Mesenchymal stem cell (in vitro differentiated cells and primary cell): ENCODE measurements at places on chromosomes 3 and 15.
A peak's percentile ranks its signal among the peaks of the same experiment; 100 is the strongest.

GRCh38 chr3:9074079-9074478, 110.8 kb upstream of the RAD18 start:
- DNase-seq, result no peak

GRCh38 chr15:64884679-64885078, 27.0 kb upstream of the ANKDD1A start:
- no peak for DNase-seq

- no peak for DNase-seq
Observed at GRCh38 chr3:100183608-100184125, 69.4 kb upstream of the FILIP1L start.

- no peak for DNase-seq
Observed at GRCh38 chr3:183279371-183279770, 26.3 kb downstream of the B3GNT5 start.

DNA sequence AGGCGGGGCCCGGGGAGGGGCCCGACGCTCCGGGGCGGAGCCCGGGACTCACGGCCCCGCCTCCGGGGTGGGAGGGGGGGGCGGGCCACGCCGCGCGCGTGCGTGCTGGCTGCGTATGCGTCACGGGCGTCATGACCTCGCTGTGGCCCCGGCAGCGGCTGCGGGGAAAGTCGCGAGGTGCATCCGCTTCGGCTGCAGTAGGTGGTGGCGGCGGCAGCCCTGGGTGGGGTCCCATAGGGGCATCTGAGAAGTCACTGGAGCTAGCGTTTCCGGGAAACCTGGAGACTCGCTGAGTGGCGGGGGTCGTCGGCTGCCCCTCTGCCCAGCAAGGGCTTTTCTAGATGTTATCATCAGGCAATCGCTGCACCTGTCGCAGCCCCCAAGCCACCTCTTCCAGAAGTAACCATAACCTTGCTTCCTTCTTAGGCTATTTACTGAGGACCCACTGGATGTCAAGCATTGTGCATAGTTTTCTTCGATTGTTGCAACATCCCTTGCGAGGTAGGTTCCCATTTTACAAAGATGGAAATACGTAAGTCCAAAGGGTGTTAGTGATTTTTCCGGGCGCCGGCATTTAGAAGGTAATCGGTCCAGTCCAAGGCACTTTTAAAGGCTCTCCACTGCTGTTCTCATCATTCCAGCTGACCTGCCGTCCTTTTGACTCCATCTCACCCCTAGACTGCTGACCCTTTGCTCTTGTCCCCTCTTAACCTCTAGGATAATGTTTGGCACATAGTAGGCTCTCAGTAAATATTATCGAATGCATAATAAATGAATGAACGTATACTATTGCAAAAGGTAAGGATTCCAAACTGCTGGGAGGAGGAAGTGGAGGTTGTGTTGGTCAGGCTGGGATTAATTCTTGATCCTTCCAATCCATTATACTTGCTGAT, at the start of gene GDPGP1:
Gene GDPGP1, plus strand, starts transcription at position 114 of the 893 bp plus-strand sequence. CDS start 6,700 bp downstream, outside the sequence.
- DNase-seq, result no peak

DNA sequence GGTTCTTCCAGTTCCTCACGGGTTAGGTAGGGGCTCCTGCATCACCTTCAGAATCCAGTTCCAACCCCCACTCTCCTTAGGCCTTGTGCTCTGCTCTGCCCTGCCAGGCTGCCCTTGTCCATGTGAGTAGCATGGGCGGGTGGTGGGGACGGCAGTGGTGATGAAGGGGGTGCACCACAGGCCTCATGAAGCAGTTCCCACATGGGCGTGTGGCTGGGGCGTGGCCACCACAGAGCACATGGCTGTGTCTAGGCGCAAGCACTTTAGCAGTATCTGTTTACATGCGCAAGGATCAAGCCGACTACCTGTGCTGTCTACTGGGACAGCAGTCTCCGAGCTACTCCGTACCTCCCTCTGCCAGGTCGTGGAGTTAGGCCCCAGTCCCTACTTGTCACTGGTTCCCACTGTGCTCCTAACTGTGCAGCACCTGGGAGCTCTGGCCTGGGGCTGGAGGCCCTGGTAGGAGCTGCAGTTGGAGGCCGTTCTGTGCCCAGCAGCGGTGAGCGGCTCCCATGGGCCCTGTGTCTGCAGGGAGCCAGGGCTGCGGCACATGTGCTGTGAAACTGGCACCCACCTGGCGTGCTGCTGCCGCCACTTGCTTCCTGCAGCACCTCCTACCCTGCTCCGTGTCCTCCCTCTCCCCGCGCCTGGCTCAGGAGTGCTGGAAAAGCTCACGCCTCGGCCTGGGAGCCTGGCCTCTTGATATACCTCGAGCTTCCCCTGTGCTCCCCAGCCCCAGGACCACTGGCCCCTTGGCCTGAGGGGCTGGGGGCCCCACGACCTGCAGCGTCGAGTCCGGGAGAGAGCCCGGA, 53.5 kb downstream of the PLXNA1 start:
- no peak for DNase-seq

DNA sequence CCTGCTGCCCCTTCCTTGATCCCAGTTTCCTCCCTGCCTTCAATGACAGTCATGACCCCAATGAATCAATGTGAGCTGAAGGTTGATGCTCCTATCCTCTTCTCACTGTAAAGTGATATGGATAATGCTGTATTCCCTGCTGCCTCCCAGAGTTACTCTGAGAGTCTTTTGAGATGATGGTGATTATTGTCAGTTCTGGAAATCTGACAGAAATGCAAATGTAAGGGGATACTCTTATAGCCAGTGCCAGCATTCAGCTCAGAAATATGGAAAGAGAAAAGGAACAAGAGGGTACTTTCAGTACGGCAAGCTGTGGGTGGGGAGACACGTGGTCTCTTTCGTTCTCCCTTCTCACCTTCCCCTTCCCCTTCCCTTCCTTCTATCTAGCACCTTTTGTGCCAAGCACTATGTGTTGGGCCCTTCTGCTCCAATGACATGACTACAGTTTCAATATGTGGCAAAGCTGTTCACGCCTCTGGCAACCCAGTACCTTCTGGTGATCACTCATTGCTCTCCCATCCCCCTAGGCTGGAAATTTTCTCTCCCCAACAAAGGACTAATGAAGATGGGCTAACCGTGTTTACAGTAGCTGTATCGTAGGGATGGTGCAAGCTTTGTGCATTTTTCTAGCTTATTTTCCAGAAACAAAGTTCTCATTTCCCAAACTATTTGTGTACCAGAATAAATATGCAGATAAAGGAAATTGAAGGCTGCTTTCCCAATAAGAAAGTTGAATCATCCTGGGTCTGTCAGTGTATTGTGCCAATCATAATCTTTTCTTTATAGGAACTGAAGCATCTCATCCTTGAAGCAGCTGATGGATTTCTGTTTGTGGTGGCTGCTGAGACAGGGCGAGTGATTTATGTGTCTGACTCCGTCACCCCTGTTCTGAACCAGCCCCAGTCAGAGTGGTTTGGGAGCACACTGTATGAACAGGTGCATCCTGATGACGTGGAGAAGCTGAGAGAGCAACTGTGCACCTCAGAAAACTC, 70.3 kb downstream of the ARNT2 start:
- DNase-seq, result no peak

DNA sequence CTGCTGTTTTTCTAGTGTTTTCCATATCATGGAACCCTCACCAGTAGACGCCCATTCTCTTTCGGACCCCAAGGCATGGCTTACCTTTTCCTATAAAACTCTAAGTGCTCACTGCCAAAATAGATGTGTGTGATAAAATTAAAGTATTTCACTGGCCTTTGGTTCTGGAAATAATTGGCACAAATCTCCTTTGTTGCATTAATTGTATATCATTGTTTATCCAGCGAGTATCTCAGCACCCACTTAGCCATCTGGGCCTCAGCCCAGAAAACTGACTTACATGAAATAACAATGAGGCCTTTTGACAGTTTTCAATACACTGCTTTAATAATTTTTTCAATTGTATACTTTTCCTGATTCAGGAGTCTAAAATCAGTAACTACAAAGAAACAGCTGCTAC, 105.1 kb downstream of the MECOM start:
- no peak for DNase-seq

DNA sequence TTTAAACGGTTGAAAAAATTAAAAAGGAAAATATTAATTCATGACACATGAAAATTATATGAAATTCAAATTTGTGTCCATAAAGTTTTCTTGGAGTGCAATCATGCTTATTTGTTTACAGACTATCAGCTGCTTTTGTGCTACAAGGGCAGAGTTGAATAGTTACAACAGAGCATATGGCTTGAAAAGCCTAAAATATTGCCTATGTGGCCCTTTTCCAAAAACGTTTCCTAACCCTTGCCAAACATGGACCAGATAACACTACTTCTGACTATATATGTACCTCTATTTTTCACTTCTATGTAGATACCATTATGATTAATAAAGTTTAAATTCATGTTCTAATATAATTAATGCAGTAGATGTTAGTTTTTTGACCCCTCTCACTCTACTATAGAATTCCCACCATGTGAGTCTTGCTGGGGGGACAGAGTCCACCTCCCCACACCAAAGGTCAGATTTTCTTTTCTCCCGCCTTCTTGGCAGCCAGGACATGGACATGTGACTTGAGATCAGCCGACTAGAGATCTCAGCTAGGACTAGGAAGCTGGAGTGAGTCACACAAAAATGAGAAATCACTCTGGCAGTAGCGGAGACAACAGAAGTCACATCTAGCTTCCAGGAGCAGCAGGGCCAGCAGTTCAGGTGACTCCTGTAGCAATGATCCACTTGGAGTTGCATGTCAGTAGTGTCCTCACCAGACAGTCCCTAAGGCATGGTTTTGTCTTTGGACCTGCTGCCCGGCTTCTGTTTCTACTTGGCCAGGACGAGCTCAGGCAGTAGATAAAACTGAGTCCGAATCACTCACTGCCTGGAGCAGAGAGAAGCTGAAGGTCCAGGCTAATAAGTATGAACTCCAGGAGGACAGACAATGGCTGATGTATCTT, 22.4 kb downstream of the CIAO2A start:
- DNase-seq, result peak; percentile 85

- DNase-seq, result peak; percentile 41
Observed at GRCh38 chr3:190325923-190326322, 3.7 kb upstream of the CLDN1 start.

GRCh38 chr15:73884159-73884558, 10.8 kb downstream of the TBC1D21 start:
- no peak for DNase-seq

DNA sequence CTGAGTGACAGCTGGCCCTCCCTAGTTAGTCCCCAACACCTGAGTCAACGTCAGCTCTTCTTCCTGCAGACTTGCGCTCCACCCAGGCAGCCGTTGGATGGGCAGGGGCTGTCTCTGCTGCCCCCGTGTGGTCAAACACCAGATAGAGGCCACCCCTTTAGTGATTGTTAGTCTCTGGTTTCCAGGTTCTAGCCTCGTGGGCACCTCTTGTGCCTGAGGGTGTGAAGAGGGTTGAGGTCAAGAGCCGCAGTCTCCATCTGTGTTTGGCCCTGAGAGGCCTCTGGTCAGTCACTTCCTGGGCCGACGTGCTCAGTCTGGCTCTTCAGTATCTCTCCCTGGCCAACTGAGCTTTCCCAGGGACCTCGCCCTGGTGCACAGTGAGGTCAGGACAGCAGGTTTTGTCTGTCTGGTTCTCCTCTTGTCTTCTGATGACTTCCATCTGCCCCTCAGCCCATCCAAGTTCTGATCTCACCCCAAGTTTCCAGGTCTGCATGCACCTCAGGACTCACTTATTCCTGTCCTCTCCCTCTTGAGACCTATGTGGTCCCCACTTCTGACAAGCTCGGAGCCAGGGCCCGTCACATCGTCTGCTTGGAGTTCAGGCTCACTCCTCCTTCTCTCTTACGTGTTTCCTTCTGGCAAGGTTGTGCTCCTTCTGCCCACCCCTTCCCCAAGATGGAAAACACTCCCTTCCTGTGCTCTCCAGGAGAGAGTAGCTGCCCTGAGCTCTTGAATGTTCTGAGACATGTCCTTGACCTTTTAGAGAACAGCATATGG, 20.9 kb downstream of the CD276 start:
- peak; percentile 60 for DNase-seq

DNA sequence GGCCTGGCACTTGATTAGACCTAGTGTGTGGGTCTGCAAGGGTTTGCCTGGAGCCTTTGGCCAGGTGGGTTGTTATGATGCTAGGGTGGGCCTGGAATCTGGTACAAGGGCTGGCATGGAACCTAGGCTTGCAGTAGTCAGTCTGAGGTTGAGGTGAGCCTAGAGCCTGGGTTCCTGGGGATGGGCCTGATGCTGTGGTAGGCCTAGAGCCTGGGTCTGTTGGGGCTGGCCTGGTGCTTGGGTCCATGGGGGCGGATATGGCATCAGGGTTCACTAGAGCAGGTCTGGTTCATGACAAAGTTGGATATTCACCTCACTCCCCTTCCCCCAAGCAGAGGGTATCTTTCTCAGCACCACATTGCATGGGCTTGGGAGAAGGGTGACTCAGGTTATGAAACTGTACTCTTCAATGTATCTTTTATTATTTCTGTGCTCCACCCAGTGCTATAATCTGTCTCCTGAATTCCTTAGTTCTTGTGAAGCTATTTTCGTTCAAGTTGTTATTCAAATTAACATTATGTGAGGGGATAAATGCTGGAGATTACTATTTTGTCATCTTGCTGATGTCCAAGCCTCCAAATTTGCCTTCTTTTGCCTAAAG, 274.4 kb downstream of the NFKBIZ start:
- DNase-seq, result peak; percentile 14

DNA sequence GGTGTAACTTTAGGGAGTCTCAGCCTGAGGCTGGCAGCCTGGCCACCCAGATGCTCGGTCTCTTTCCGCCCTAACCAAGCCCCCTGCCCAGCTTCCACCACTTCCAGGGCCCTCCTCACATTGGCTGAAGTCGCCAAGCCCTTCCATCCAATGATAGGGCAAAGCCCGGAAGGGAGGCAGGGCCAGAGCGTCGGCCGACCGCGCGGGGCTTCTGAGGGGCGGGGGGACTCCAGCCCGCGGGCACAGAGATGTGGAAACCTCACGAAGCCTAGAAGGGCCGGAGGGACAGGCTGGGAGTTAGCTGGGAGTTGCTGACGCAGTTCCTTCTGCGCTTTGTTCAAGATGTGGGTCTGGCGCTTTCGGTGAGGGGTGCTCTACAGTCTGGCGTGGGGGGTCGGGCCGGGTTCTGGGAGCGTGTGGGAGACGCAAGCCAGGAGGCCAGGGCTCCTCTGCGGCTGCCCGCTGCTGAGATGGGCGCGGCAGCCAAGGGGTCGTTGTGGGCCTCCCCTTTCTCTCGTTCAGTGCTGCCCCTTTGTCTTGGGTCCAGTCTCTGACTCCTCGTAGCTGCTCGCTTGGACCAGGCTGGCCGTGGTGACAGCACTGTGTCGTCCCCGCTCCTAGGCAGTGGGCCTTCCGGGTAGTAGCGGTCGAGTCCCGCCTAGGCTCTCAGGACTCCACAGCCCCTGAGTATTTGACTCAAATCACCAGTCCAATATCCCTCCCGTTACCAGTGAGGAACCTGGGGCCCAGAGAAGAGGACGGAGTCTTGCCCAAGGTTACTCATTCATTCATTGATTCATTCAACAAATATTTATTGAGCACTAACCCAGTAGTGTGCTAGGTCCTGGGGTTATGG, at the start of gene ZNF660:
Gene ZNF660, plus strand, starts transcription at position 319 of the 856 bp plus-strand sequence. CDS start 9,230 bp downstream, outside the sequence.
- DNase-seq, result peak; percentile 89

GRCh38 chr3:9204253-9204992, 45.0 kb downstream of the SRGAP3 start:
- DNase-seq, result no peak
